NCI-H1436 treated with DMSO at 0.1 percent for 48 hours (cell line): ENCODE measurements at places on chromosomes 1 and 21.

GRCh38 chr21:20004367-20004766 is 993.8 kb upstream of the NCAM2 start:
- DNase-seq: no peak

- no peak for DNase-seq
Observed at GRCh38 chr1:1779691-1780597, 1.7 kb upstream of the NADK start.

DNA sequence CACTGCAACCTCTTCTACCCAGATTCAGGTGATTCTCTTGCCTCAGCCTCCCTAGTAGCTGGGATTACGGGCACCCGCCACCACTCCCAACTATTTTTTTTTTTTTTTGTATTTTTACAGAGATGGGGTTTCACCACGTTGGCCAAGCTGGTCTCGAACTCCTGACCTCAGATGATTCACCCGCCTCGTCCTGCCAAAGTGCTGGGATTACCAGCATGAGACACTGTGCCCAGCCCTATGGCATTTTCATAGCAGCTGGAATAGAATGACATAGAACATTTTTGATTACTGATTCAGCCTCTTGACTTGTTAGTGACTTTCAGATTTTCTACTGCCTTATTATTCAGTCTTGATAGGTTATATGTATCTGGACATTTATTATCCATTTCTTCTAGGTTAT is 1046.2 kb downstream of the AMY1C start:
- no peak for DNase-seq

- no peak for DNase-seq
Observed at GRCh38 chr1:87119541-87120140, 205.2 kb downstream of the HS2ST1 start.

DNA sequence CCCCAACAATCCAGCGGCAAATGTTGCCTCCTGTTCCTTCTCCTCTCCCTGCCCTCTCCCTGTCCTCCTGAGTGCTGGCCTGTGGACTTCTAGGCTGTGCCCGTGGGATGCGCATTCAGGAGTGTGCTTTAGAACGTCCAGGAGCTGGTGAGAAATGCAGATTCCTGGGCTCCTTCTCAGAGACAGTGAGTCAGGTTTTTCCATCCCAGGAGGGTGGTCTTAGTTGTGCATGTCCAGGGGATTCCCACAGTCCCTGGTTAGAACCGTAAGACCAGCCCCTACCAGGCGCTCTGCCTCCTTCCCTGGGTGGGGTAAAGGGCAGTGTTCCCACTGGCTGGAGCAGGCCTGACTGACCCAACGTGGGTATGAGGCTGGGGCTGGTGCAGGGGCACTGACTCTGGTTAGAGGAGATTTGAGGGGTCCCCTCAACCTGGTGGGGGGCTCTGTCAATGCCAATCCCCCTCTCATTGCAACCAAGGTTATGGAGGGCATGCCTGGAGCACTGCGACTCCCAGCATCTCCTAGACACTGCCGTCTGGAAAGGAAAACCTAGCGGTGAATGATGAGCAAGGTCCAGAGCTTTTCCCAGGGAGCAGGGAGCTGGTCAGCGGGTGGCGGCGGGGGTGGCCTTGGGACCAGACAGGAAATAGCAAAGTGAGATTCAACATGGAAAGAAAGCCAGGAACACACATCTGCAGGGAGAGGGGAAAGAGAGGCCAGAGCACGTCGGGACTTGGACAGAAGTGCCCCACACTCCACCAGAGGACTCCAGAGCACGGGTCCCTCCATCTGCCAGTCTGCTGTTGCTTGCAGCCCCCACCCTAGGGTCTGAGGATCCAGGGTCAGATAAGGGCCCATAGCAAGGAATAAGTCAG is 38.5 kb downstream of the HSPG2 start:
- no peak for DNase-seq

- DNase-seq: no peak
Observed at GRCh38 chr1:21669258-21670058, at the start of gene RAP1GAP. TSS of gene RAP1GAP (minus strand) at chr1:21669357. CDS start at chr1:21620032, 49,325 bp downstream.

GRCh38 chr1:6975331-6976043 is 190.2 kb downstream of the CAMTA1 start:
- no peak for DNase-seq

DNA sequence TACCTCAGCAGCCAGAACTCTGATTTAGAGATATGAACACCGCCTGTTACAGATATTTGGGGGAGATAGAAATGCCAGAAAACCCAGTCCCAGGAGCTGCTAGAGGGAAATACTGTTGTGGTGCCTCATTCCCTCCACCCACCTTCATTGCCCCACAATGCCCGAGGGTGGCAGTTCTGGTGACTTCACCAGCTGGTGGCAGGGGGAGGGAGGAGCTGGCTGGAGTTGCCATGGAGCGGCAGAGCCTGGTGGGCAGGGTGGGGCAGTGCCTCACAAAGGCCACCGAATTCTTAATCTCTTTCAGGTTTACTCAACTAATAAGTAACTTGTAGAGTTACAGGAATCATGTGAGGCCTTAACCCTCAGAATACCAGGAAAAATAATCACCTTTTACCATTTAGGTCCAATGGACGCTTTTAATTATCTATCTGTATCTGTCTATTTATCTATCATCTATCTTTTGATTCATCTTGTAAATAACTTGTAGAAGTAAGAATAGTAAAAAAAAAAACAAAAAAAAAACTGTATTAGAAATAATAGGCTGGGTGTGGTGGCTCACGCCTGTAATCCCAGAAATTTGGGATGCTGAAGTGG is 11.7 kb upstream of the S100A11 start:
- peak; percentile 76 for DNase-seq
